ENCODE measurements at places on chromosomes 7 and 10.

- no peak for DNase-seq
These were observed 20.0 kb upstream of the ARPC1A start for GRCh38 chr7:99305473-99306260.

DNA sequence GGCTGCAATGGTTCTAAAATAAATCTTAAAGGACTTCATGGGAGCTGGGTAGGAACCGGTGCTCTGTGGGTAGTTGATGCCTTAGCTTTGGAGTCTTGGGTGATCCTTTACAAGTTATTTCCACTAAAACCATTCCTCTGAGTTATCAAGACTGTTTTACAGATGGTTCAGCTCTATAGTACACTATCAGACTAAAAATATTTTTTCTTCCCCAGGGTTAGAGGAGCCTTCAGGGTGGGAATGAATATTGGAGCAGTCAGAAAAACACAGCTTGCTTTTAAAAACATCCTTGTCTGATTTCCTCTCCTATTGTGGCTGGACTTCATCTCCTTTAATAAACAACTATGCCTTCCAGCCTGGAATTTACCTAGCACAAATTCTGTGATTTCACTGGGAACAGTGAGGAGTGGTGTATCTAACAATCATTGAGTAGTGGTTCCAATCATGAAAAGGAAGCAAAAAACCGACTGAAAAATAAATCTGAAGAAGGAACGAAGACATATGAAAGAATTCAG is 102.6 kb upstream of the AFAP1L2 start:
- no peak for DNase-seq

- DNase-seq: no peak
These were observed 67.7 kb upstream of the CC2D2B start for GRCh38 chr10:95840121-95840520.

DNA sequence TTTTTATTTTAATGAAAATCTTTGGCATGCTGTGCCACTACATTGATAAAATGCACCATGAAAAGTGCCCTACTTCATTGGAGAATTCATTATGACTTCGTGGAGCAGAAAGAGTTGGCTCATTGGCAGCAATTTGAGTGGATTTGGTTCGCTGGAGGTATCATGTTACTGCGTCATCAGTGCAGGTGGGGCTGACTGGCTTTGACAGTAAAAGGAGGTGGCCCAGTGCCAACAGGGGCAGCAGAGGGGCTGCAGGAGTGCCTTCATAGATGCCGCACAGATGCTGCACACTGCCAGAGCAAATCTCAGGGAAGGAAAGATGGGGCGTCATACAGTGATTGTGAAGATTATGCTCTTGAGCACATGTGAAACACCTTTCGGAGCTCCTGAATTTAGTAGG is 22.2 kb downstream of the FZD1 start:
- no peak for DNase-seq
